Activated CD4-positive, alpha-beta T cell treated with anti-CD3 and anti-CD28 coated beads for 24 hours (primary cell): ENCODE measurements at places on chromosomes 1 and 21.
A peak's percentile ranks its signal among the peaks of the same experiment; 100 is the strongest.

DNA sequence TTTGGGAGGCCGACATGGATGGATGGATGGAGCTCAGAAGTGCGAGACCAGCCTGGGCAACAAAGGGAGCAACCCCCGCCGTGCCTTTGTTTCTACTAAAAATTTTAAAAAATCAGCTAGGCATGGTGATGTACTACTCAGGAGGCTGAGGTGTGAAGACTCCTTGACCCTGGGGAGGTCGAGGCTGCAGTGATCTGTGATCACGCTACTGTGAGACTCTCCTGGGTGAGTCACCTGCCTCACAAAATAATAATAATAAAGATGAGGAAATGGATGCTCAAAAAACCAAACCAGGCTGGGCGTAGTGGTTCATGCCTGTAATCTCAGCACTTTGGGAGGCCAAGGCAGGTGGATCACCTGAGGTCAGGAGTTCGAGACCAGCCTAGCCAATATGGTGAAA is 19.2 kb downstream of the DSTYK start:
- no peak for DNase-seq

- no peak for DNase-seq
Observed at GRCh38 chr1:56190806-56191365, 388.5 kb downstream of the PLPP3 start.

- no peak for DNase-seq
Observed at GRCh38 chr1:21278208-21278859, 11.9 kb downstream of the ECE1 start.

DNA sequence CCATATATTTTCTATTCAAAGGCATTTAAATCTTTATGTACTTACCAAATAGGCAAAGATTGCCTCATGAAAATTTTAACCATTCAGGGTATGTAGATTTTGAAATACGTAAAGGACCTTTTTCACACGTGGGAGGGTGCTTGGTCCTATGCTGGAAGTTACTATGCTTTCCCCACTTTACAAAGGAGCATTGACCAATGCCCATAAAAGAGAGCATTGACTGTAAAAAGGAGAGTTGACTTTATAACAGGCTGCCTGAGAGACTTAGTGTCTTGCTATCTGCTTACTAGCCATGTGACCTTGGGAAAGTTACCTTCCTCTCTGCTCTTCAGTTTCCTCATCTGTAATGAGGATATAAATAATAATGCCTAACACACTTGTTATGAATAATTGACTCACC is 346.5 kb downstream of the USH2A start:
- DNase-seq = no peak

GRCh38 chr1:231626535-231626950 is at the start of gene DISC1:
DISC1 (plus strand) TSS chr1:231626790; CDS start chr1:231626868, 78 bp downstream.
- no peak for DNase-seq

DNA sequence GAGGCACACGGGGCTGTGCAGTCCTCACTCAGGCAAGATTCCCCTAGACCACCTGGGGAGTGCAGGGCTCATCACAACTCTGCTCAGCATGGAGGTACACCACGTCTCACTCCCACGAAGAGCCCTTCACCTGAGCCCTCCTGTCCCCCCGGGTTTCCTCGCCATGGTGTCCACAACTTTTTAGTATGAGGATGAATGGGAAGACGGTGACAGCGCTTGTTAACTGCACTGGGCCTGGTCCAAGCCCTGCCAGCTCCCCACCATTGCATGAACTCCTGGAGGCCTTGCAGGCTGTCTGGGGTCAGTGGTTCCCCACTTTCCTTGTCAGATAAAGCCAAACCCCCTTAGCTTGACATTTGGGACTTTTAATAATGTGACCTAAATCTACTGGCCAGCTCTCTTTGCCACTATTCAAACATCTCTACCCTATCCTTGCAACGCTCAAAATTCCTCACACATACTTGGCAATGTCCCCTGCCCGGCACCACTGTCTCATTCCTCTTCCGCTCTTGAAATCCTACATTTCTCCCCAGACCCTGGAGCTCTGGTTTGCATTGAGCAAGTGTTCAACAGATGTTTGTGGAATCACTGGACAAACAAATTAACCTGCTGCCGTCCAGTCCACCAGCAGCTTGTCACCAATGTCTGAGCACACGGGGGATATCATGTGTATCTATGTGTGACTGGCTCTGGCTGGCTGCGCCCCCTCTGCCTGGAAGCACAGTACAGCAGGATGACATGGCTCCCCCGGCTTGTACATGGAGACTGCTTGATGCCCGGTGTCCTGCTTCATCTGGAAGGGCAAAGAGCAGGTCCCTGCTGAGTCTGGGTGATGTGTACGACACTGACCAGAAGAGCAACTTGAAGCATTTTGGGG is 11.2 kb downstream of the TMEM9 start:
- no peak for DNase-seq

- peak; percentile 79 for DNase-seq
Observed at GRCh38 chr1:10494754-10495474, 20.2 kb downstream of the PEX14 start.
